Cortex of kidney (tissue), 1 donor: ENCODE measurements at places on chromosomes 11 and 22.

DNA sequence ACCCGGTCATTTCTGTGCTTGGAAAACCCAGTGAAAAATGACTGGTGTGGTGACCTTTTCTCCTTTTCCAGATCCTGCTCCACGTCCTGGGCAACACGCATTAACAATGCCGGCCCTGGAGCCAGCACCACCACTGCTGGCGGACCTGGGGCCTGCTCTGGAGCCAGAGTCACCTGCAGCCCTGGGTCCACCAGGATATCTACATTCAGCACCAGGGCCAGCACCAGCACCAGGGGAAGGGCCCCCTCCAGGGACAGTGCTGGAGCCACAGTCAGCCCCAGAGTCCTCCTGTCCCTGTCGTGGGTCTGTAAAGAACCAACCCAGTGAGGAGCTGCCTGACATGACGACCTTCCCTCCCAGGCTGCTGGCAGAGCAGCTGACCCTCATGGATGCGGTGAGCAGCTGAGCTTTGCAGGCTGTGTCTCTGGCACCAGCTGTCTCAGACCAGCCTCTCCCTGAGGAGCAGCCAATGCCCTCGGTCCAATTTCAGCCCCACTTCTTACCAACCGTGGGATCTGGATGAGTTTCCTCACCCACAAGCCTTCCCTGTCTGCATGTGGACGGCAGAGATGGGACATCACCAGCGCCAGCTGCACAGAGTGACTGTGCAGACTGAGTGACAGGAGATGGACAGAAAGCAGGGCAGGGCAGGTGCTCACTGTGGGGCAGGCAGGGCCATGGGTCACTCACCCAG lies 1.9 kb downstream of the RGL4 start:
- DNase-seq: no peak

- DNase-seq: no peak
These were observed 18.3 kb upstream of the ZNRF3 start for GRCh38 chr22:28864878-28865596.

- DNase-seq: no peak
These were observed 179.7 kb downstream of the RRAS2 start for GRCh38 chr11:14179116-14179820.

DNA sequence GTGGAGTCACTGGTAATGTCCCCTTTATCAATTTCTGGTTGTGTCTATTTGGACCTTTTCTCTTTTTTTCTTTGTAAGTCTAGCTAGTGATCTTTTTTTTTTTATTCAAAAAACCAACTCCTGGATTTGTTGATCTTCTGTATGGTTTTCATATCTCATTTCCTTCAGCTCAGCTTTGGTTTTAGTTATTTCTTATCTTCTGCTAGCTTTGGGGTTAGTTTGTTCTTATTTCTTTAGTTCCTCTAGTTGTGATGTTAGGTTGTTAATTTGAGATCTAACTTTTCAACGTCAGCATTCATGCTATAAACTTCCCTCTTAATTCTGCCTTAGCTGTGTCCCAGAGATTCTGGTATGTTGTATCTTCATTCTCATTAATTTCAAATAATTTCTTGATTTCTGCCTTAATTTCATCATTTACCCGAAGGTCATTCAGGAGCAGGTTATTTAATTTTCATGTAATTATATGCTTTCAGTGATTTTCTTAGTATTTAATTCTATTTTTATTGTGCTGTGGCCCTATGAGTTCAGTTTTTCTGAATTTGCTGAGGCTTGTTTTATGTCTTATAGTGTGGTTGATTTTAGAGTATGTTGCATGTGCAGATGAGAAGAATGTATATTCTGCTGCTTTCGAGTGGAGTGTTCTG lies 29.0 kb downstream of the PI4KA start:
- DNase-seq: no peak

GRCh38 chr11:96339706-96340554 lies 3.1 kb downstream of the MAML2 start:
- DNase-seq: no peak

DNA sequence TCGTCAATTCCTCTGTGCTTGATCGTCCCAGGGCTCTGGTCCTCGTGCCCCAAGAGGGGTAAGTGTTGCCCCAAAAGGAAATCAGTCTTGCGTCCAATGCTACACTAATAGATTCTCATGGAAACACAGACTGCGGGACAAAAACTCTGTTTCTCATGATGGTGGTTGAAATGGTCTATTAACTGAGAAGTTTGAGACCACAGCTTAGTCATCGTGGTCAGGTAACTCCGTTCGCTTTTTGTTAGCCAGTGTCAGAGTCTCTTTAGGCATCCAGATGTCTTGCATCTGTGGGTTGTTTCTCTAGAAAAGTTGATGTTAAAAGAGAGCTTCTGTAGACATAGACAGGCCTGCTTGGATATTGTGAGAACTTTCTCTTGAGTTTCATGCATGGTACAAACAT lies 104.6 kb upstream of the SORL1-AS1 start:
- no peak for DNase-seq

DNA sequence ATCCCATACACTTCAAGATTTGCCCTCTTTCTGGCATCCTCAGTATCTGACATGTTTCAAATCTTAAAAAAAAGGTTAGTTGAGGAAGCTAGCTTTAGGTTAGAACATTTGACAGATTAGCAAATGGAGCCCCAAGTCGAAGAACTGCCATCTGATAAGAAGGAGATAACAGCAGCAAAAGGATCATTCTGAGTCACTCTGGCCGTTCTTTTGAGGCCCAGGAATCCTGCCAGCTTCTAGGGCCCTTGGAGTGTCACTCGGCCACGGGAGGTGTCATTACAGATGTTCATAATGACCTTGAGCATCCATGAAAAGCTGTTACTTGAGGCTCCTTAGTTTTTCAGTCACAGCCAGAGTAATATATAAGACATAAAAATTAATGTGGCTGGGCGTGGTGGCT lies 132.1 kb upstream of the RASSF10 start:
- DNase-seq: no peak

GRCh38 chr11:112247201-112247600 lies 13.5 kb downstream of the PLET1 start:
- no peak for DNase-seq

DNA sequence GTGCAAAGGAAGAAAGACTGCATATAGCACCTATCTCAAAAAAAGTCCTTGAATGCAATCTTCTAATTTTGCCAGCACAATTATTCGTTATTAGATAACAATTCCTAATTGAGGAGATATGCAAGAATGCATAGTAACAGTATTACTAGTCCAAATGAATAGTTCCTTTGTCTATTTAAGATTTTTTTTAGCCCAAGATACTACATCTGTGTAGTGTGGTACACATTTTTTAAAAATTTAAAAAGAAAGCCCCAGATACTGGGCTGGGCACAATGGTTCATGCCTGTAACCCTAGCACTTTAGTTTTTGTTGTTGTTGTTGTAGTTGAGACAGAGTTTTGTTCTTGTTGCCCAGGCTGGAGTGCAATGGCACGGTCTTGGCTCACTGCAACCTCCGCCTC lies 43.7 kb downstream of the RAB6A start:
- DNase-seq: no peak

DNA sequence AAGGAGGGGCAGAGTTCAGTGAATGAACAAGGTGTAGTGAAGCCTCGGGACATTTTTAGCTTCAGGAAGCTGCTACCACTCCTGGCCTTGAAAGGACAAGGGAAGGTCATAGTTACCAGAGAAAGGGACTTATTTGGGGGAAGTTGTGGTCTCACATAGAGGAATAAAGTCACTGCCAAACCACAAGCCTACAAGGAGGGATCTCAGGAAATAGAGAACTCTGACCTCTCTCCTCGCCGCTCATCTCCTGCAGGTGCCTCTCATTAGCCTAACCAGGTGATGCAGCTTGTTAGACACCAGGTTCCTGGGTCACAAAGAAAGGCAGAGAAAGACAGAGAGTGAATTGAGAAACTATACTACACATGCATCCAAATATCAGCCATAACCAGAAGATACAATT lies 14.3 kb upstream of the TOLLIP start:
- DNase-seq: no peak

DNA sequence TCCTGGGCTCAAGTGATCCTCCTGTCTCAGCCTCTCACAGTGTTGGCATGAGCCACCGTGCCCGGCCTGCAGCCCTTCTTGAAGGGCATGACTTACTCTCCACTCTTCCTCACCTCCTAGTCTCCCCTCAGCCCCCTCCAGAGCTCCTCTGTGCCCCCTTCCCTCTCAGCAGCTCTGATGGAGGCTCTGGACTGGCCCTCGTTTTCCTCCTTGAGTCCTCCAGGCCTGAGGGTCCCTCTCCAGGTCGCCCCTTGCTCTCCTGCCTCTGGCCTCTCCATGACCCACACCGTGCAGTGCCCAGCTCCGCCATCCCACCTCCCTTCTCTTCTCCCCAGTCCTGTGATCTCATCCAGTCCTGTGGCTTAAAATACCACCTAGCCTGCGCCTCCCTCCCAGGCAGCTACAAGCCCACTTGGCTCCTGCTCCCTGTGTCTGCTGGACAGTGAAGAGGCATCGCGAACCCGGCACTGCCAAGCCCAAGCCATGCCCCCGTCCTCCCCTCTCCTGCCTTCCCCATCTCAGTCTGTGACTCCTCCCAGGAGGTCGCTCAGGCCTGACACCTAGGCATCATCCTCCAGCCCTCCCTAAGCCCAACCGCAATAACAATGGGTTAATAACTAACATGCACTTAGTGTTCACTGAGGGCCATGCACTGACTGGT lies 11.9 kb downstream of the KCNJ4 start:
- no peak for DNase-seq

DNA sequence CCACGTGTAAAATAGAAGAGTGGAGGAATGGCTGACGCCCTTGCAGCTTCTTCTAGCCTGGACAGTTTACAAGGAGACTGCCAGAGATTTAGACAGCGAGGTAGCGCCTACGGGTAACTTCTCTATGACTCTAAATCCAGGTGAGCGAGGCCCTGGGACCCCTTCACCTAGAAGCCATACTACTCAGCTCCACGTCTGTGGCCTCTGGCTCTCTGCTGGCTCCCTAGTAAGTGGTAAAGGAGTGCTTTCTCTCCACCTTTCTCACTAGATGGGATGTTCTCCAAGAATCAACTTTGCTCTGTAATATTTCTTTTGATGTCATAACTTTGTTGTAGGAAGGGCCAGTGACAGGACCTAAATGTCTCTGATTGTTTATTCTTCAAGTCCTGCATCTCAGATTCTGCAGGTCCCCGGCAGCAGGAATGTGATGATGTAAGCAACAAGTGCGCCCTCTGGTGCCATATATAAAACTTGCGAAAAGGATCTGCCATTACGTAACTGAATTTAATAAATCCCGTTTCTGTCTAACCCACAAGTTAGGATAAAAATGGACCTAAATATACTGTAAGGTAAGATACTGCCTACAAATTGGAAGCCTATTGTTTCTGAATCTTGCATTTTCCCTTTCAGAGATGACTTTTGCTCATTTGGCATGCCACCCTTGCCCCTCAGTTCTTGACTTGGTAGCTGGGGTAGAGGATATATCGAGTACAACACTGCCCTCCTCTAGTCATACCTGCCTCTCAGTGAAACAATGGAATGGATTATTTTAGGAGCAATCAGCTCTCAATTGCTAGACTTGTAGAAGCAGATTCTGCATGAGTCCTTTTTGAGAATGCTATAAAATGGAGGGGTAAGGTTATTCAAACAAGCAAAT lies 11.0 kb upstream of the PTPN5 start:
- no peak for DNase-seq

- no peak for DNase-seq
These were observed 51.1 kb downstream of the IGSF9B start for GRCh38 chr11:133905677-133906156.

DNA sequence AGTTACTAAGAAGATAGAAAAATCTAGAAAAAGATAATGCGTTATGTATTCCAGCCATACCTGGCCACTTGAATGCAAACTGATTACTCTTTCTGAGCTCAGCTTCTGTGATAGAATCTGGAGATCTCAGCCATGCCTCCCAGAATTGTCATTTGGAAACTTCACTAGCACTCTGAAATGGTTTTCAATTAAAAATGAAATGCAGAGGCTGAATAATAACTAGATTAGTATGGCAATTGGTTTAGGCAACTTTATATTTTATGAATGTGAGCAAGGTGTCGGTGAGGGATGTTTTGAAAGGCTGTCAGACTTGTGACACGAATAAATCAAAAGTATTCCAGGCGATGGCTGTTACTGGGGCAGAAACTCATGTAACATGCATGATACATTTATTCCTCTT lies 128.8 kb upstream of the SORL1-AS1 start:
- DNase-seq: no peak

- no peak for DNase-seq
These were observed 53.8 kb downstream of the SWAP70 start for GRCh38 chr11:9717719-9718118.

GRCh38 chr22:26399289-26399688 lies 29.8 kb upstream of the ASPHD2 start:
- DNase-seq: no peak

DNA sequence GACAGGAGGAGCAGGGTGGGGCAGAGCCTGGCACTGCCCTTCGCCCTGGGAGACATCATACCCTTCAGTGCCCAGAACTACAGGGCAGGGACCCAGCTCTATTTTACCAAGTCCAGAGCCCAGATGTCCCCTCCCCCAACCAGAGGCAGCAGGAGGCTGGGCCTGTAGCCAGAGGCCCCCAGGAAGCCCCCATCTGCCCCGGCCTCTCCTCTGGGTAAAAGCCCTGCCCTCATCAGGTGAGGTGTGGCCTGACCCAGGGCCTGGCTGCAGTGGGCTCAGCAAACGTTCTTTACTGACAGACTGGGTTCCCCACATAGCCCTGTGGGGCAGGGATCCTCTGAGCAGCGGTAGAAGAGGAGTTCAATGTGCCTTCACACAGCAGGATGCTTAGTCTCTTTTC lies 51.8 kb upstream of the SLC22A12 start:
- no peak for DNase-seq

- no peak for DNase-seq
These were observed 27.3 kb upstream of the FGF19 start for GRCh38 chr11:69731110-69731509.

DNA sequence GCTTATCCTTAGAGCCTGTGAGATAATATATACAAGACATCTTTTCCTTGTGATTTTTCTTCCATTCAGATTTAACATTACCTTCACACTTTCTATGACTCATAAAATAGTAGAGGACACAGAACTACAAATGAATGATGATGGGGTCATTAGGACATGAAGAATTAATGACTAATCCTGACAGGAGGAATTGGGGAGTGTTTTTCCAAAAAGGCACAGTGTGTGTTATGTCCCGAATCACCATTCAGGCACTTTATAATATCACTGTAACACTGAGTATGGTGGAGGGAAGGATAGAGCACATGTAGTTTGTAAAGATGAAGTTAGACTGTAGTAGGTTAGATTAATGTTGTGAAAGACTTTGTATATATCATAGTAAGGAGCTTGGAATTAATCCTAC lies 391.3 kb downstream of the JRKL start:
- DNase-seq: no peak

GRCh38 chr11:122340607-122341290 lies 224.7 kb upstream of the BLID start:
- no peak for DNase-seq

- no peak for DNase-seq
These were observed 30.7 kb upstream of the STK33 start for GRCh38 chr11:8624698-8625097.

GRCh38 chr11:68142028-68142412 lies 20.8 kb upstream of the CHKA start:
- DNase-seq: no peak

- no peak for DNase-seq
These were observed at the start of gene GTSE1 for GRCh38 chr22:46296257-46297150. Gene GTSE1 (plus strand): TSS chr22:46296870. CDS start chr22:46297401, 531 bp downstream.

- no peak for DNase-seq
These were observed 40.9 kb downstream of the SERPINH1 start for GRCh38 chr11:75602951-75603350.
